Gastroesophageal sphincter (tissue), 4 donors: ENCODE measurements at places on chromosomes 4 and X. TPM values are rescaled to one million over a fixed set of nuclear protein-coding genes. Genes with fewer than 3 reads are reported as not detected.
A peak's percentile ranks its signal among the peaks of the same experiment; 100 is the strongest.

DNA sequence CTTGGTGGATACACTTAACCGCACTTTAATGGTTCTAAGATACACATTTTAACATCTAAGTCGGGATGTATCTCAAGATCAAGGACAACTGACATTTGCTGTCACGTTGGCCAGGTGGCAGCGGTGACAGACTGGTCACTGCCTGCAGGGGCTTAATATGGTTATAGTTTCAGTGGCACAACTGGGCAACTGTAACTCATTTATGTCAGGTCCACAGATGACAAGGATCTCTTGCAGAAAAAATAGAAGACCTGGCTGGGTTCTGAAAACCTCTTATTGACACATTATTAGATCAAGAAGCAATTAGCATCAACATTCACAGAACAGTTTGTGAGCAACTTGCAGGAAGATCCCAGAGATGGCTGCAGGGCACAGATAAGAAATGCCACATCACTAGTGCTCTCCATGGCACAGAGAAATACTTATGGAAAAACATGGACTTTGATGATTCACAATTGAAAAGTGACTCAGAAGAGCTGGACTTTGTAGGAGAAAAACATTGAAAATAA, 99.6 kb upstream of the SORBS2 start:
- ATAC-seq = no peak

DNA sequence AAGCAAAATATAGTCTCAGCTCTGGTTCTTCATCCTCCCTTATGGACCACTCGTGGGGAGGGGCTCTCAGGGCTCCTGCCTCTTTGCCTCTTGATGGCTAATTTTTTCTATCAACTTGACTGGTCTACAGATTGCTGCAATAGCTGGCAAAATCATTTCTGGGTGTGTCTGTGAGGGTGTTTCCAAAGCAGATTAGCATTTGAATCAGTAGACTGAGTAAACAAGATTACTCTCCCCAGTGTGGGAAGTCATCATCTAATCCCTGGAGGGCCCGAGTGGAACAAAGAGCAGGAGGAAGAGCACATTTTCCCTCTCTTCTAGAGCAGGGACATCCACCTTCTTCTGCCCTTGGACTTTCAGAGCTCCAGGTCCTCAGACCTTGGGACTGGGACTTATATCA, 153.5 kb downstream of the STK32B start:
- ATAC-seq = peak; percentile 63

GRCh38 chr4:167616476-167616875, 382.2 kb upstream of the SPOCK3 start:
- no peak for ATAC-seq

GRCh38 chrX:107823456-107823855, 2.2 kb upstream of the MID2 start:
- ATAC-seq = no peak

GRCh38 chr4:53374777-53375258, 2.6 kb upstream of the FIP1L1 start:
- no peak for ATAC-seq

DNA sequence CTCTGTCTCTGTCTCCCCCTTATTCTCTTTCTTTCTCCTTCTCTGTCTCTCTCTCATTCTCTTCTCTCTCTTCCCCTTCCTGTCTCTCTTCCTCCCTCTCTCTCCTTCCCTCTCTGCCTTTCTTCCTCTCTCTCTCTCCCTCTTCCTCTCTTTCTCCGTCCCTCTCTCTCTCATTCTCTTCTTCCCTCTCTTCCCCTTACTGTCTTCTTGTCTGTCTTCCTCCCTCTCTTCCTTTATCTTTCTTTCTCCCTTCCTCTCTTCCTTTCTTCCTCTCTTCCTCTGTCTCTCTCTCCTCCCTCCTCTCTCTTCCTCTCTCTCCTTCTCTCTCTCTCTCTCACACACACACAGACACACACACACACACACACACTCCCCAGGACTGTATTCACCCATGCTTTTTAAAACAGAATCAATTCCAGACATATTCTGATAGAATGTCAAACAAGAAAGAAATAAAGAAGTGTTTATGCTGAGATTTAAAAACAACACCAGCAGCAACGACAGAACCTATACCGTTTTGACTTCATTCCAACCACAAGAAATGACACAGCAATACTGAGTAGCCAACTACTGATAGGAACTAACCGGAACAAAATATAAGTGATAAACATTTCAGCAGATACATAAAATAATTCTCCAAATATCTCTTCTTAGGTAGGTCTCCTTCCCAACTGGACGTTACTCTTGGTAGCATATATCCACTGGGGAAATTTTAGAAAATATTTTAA, 296.7 kb downstream of the ASMT start:
- no peak for ATAC-seq

GRCh38 chr4:119731146-119731742, 102.6 kb upstream of the PDE5A start:
- ATAC-seq = no peak

DNA sequence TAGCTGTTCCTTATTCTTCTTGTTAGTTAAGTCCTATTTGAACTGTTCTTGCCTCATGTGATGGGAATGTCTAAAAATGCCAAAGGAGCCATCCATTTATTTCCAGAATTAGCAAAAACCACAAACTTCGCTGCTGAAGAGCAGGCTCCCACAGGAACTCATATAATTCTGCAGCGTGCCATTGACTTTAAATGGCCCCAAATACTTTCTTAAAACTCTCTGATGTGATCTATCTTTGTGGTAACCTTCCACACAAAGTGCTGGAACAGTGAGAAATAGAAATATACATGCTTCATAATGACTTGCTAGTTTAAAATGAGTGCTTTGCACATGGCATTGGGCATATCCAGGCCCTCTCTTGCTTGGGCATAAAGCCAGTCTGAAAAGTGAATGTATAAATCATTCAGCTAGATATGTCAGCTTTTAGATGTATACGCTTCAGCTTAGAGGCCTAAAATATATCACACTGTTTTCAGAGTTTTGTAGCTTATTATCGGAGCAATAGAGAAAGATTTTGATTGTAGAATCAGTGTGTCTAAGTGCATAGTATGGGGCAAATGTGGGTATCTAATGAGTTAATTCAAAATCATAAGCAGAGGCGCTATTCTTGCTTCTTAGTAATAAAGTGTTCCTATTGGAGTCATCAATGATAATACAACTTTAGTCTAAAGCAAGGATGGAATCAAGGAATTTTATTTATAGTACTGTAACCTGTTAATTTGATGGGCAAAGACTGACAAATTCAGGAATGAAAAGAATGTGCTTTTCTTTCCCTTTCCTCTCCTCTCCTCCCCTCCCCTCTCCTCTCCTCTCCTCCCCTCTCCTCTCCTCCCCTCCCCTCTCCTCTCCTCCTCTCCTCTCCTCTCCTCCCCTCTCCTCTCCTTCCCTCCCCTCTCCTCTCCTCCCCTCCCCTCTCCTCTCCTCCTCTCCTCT, 392.2 kb upstream of the ZFP42 start:
- ATAC-seq = no peak

DNA sequence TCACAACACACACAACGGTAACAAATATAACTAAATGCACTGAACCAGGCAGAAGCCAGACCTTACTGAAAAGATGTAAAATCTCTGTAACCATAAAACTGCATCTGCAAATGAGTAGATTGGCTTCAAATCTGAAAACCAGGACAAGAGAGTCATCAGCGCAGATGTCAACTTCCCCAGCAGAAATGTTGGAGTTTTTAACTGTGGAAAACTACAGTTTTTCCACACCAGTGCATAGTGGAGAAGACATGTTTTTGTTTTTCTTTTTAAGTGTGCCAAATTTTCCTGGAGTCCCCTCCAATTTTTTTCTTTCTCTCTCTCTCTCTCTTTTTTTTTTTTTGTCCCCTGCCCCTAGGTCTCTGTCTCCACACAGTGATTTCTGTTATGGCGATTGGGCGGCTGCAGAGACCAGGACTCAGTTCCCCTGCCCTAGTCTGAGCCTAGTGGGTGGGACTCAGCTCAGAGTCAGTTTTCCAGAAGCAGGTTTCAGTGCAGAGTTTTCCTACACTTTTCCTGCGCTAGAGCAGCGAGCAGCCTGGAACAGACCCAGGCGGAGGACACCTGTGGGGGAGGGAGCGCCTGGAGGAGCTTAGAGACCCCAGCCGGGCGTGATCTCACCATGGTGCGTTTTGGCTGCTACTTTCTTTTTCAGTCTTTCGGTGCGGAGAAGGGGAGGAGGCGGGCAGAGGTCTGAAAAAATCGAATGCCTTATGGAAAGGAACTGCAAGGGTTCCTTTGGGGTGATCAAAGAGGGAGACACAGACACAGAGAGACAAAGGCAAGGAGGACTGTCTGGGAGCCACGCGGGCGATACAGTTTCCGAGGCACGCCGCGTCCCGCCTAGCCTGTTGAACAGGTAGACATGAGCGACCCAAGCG, at the start of gene GUCY1A1:
GUCY1A1 (plus strand) TSS at position 505 of the 878 bp plus-strand sequence. CDS start 30,020 bp downstream, outside the sequence.
- ATAC-seq = peak; percentile 47

GRCh38 chr4:168569931-168570276, 73.1 kb downstream of the PALLD start:
- ATAC-seq = no peak

DNA sequence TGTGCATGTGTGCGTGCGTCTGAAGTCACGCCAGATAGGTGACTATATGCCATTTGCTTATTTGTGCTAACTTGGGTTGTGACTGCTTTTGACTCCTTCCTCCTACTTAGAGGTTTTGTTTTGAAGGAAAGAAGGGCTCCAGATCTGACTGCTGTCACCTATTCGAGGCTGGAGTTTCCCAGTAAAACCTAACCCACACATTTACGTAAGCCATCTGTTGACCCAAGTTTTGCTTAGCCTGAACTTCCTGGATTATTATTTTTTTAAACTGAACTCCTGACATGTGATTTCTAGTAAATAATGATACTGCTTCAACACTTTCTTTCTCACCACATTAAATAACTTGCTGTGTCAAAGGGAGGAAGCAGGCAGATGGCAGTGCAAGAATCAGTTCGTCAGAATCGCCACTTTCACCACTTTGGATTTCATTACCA, 41.5 kb downstream of the DTHD1 start:
- ATAC-seq = peak; percentile 22

DNA sequence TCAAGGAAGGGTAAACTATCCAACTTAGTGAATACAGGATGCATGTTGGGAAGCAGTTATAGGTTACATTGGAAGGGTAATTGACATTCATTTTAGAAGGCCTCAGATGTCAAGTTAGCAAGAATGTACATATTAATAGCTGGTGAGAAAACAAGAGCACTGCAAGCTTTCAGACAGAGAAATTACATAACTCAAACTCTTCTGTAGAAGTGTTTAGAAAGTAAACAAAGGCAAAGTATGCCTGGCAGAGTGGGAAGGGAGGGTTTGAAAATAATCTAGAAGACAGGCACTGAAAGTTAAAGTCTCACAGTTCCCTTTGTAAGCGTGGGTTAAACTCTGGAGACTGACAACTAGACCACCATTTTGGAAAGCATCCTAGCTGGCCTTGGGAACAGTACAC, 406.2 kb downstream of the ANKRD50 start:
- ATAC-seq = no peak

DNA sequence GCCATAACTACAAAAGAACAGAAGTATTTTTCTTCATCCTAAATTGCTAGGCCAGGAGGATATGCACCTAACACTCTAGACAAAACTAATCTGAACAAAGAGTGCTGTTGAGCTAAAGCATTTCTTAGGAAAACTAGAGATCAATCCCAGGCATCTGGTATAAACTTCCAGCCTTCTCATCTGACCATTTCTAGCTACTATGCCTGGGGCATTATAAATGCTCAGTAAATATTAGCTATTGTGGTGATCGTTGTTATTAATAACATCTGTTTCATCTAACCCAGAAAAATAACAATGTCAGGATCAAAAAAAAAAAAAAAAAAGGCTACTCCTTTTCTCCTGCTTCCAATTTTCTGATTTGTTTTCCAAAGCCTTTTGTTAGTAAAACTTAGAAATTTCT, 7.7 kb upstream of the SLC10A6 start:
- no peak for ATAC-seq

DNA sequence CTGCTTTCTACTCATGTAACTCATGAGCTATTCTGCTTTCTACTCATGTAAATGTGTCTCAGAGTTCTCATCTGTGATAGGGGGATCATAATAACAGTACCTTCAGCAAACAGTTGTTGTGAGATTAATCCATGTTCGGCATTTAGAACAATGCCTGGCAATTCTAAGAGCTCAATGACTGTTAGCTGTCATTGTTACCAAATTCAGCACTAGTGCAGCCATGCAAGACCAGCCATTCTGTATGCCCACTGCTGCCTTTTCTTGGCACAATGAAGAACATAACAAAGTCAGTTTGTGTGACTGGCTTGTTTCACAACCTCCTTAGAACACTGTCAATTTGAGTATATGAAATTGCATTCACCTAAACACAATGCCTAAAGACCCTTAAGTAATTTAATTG, 163.2 kb downstream of the ANK2 start:
- ATAC-seq = no peak

DNA sequence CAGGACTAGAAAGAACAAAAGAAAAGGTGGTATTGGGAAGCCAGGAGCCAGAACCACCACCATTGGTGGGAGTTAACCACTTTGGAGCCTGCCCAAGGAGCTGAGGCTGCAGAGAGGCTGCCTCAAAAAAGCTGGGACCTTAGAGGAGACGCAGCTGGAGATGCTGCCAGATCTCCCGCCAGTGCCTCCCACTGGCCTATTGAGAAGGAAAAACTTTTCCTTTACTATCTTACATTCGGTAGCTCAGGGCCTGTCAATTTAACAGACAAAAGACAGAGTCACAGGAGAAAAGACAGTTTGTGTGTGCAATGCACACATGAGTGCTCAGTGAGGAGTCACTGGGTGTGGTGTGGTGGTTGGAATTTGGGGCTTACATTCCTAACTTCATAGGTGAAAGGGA, 52.4 kb upstream of the HPSE start:
- ATAC-seq = no peak

GRCh38 chr4:153785910-153786721, 2.8 kb downstream of the SFRP2 start:
- ATAC-seq = no peak

- no peak for ATAC-seq
Observed at GRCh38 chr4:65241257-65241997, 428.9 kb downstream of the EPHA5 start.

DNA sequence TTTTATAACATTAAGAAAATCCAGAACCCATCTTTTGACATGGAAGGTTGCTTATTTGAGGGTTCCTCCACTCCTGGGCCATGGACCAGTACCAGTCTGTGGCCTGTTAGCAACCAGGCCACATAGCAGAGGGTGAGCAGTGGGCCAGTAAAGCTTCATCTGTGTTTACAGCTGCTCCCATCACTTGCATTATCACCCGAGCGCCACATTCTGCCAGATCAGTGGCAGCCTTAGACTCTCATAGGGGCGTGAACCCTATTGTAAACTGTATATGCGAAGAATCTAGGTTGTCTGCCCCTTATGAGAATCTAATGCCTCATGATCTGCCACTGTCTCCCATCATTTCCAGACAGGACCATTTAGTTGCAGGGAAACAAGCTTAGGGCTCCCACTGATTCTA, 58.6 kb downstream of the NDST4 start:
- ATAC-seq = no peak

- peak; percentile 90 for ATAC-seq
Observed at GRCh38 chrX:65034668-65035445, 58.6 kb upstream of the ZC4H2 start.

Gene TBC1D8B
- total RNA-seq = 5.9 TPM

Gene SMIM10
- total RNA-seq = 18.2 TPM

Gene AKAP4
- not detected for total RNA-seq

Gene FGF5
- 1.6 TPM for total RNA-seq

Gene AKAP14
- not detected for total RNA-seq

Gene ACSL1
- 48.7 TPM for total RNA-seq

Gene ZFP42
- not detected for total RNA-seq

Gene TEX13C
- not detected for total RNA-seq

Gene COMMD8
- total RNA-seq = 18.8 TPM

Gene ANXA3
- 253 TPM for total RNA-seq

Gene PLAC8
- total RNA-seq = 32.0 TPM
